ENCODE measurements at places on chromosomes 11 and 22. TPM values are rescaled to one million over a fixed set of nuclear protein-coding genes. Genes with fewer than 3 reads are reported as not detected.

Gene GRIA4
- total RNA-seq = not detected

Gene MIOX
- not detected for total RNA-seq

Gene TMEM191C
- total RNA-seq = 0.25 TPM

Gene CEND1
- not detected for total RNA-seq

Gene C11orf86
- total RNA-seq = not detected

Gene TMEM86A
- total RNA-seq = 2.0 TPM

DNA sequence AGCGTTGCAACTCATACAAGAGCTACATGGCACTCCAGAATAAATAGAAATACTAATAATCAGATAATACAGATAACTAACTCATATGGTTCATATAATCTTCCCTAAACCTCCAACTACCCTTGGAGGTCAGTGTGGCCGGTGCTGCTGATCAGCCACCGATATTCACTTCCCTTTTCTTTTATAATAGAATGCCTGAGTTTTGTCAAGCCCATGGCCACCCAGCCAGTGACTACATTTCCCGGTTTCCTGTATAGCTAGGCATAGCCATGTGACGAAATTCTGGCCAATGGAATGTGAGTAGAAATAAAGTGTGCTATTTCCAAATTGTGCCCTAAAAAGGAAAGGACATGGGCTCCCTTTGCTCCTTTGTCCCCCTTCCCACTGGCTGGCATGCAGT, 5.9 kb upstream of the CAT start:
- H3K4me1 ChIP-seq = peaks cover 20% of the 10 kb centered on the region
- H3K27me3 ChIP-seq = no peaks in the 10 kb centered on the region
- H3K36me3 ChIP-seq = no peaks in the 10 kb centered on the region

GRCh38 chr11:2537896-2538724, 93.3 kb downstream of the KCNQ1 start:
- no peak for DNase-seq
- H3K4me1 ChIP-seq = peaks cover 2% of the 10 kb centered on the region
- H3K4me3 ChIP-seq = no peak overlapping the region
- H3K27me3 ChIP-seq = no peaks in the 10 kb centered on the region
- no peak overlapping the region for H3K27ac ChIP-seq
- no peaks in the 10 kb centered on the region for H3K36me3 ChIP-seq

DNA sequence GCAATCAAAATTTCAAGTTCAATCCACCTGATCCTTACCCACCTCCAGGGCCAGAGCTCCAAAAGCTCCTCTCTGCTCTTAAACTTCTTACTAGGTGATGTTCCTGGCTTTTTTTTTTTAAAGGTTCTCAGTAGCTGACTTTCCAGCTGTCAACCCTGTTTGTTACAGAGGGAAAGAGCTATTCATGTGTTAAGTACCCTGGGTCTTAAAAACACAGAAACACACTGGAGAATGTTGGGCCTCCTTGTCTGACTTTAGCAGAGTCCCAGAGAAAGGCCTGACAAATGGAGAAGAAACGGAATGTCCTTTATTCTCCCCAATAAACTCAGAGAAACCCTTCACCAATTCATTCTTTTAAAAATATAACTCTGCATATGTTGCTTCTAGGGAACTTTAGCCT, 3.2 kb downstream of the LRRC4C start:
- no peak for DNase-seq
- no peaks in the 10 kb centered on the region for H3K27me3 ChIP-seq
- no peak overlapping the region for H3K4me3 ChIP-seq
- no peaks in the 10 kb centered on the region for H3K36me3 ChIP-seq
- no peaks in the 10 kb centered on the region for H3K4me1 ChIP-seq

- H3K36me3 ChIP-seq = no peaks in the 10 kb centered on the region
- DNase-seq = no peak
- no peaks in the 10 kb centered on the region for H3K27me3 ChIP-seq
- H3K27ac ChIP-seq = no peak overlapping the region
- no peak overlapping the region for H3K4me3 ChIP-seq
- peaks cover 10% of the 10 kb centered on the region for H3K4me1 ChIP-seq
These were observed 48.8 kb upstream of the FIBIN start for GRCh38 chr11:26944866-26945664.

- DNase-seq = no peak
- H3K36me3 ChIP-seq = peaks cover 28% of the 10 kb centered on the region
- H3K27me3 ChIP-seq = no peaks in the 10 kb centered on the region
- H3K27ac ChIP-seq = no peak overlapping the region
- H3K4me3 ChIP-seq = no peak overlapping the region
- peaks cover 12% of the 10 kb centered on the region for H3K4me1 ChIP-seq
These were observed 3.0 kb downstream of the TBRG1 start for GRCh38 chr11:124625504-124626168.

GRCh38 chr11:64356498-64357411, 2.2 kb upstream of the RPS6KA4 start:
- H3K27me3 ChIP-seq = no peaks in the 10 kb centered on the region
- no peak overlapping the region for H3K27ac ChIP-seq
- no peak overlapping the region for H3K4me3 ChIP-seq
- no peak for DNase-seq
- H3K36me3 ChIP-seq = peaks cover 8% of the 10 kb centered on the region
- peaks cover 39% of the 10 kb centered on the region for H3K4me1 ChIP-seq

DNA sequence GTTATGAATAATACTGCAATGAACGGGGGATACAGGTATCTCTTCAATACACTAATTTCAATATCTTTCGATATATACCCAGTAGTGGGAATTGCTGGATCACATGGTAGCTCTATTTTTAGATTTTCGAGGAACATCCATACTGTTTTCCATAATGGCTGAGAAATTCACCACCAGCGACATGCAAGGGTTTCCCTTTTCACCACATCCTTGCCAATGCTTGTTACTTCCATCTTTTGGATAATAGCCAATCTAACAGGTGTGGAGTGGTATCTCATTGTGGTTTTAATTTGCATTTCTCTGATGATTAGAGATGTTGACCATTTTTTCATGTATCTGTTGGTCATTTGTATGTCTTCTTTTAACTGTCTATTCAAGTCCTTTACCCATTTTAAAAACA, 5.9 kb downstream of the IL10RA start:
- no peaks in the 10 kb centered on the region for H3K4me1 ChIP-seq
- no peaks in the 10 kb centered on the region for H3K36me3 ChIP-seq
- no peaks in the 10 kb centered on the region for H3K27me3 ChIP-seq
- no peak for DNase-seq
- no peak overlapping the region for H3K4me3 ChIP-seq

- H3K27ac ChIP-seq = no peak overlapping the region
- H3K36me3 ChIP-seq = no peaks in the 10 kb centered on the region
- H3K4me1 ChIP-seq = peaks cover 11% of the 10 kb centered on the region
- H3K27me3 ChIP-seq = no peaks in the 10 kb centered on the region
- no peak for DNase-seq
These were observed 889 bp upstream of the DMC1 start for GRCh38 chr22:38570779-38571364.

DNA sequence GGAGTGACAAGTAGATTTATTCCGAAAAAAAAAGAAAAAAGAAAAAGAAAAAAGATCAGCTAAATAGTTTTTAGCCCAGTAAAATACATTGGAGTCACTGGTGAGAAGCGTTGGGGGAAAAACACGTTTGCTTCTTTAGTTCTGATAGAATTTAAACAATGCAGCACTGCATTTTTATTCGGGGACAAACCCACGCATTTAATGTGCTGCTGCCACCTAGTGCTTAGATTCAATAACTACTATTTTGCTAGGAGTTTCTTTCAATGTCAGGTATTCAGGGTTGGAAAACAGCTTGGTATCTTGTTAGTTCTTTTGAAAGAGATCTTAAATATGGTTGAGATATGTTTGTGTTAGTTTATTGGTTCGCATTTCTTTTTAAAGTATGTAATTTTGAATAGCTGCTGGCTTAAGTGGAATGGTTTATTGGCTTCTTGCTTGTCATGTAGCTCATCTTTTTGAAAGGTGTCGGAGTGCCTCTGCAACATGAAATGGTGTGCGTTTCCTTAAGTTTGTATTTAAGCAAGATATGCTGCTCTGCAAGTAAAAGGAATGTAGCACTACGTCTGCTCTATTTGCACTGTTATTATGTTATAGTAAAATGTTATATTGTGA, 41.9 kb downstream of the SVIP start:
- peaks cover 3% of the 10 kb centered on the region for H3K36me3 ChIP-seq
- no peak overlapping the region for H3K27ac ChIP-seq
- H3K4me1 ChIP-seq = no peaks in the 10 kb centered on the region
- H3K27me3 ChIP-seq = no peaks in the 10 kb centered on the region

GRCh38 chr11:387193-387793, 6.7 kb upstream of the PKP3 start:
- H3K4me1 ChIP-seq = no peaks in the 10 kb centered on the region
- no peak overlapping the region for H3K27ac ChIP-seq
- no peak overlapping the region for H3K4me3 ChIP-seq
- no peaks in the 10 kb centered on the region for H3K27me3 ChIP-seq

- no peaks in the 10 kb centered on the region for H3K4me1 ChIP-seq
- H3K36me3 ChIP-seq = no peaks in the 10 kb centered on the region
- no peak overlapping the region for H3K27ac ChIP-seq
These were observed 540 bp downstream of the MS4A14 start for GRCh38 chr11:60396799-60397198.

DNA sequence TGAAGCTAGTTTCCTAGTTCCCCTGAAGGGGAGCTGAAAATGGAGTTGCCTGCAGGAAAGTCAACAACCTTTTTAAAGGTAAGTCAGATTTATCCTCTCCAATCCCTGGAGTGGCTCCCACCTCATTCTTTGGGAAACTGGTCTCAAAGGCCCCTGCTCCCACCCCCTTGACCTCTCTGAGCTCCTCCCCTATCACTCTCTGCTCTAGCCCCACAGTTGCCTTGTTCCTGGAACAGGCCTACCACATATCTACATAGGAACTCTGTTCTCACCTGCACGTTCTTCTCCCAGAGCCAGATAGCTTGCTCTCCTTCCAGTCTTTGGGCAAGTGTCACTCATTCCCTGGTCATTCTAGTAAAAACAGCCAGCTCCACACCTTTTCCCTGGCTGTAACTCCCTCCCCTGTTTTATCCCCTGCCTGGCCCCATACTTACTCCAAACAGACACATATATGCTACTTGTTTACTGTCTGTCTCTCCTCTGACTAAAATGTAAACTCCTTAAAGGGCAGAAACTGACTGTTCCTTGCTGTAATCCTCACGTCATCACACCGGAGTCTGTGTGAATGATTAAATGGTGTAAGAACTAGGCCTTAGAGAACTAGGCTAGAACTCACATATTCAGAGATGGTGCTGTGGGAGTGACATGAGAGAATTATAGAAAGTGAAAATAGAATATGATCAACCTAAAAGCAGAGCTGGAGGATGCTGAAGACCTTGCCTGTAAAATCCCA, 53.3 kb downstream of the TCF20 start:
- H3K4me1 ChIP-seq = no peaks in the 10 kb centered on the region
- DNase-seq = no peak
- no peaks in the 10 kb centered on the region for H3K27me3 ChIP-seq
- H3K36me3 ChIP-seq = peaks cover 12% of the 10 kb centered on the region

DNA sequence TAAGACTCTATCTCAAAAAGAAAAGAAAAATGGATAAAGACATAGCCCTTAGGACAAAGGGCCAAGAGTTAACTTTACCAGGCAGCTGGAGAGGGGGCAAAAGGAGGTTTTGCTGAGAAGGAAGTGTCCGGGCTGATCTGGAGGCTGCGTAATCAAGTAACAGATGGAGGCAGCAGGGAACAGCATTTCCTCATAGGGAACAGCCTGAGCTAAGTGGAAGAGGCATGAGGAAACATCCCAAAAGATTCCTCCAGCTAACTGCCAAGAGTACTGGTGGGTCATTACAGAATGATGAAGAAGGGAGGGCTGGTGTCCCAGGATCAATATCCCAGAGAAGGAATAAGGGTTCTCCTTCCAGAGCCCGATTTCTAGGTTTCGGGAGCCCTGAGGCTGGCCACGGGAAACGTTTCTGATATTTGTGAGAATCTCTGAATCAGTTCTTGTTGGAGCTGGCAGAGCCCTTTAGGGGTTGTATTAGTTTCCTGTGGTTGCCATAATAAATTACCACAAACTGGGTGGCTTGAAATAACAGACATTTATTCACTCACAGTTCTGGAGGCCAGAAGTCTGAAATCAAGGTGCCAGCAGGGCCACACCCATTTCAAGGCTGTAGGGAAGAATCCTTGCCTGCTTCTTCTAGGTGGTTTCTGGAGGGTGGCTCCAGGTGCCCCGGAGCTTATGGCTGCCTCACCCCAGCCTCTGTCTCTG, 21.2 kb downstream of the LIF start:
- peaks cover 3% of the 10 kb centered on the region for H3K27me3 ChIP-seq
- no peak overlapping the region for H3K4me3 ChIP-seq
- no peaks in the 10 kb centered on the region for H3K4me1 ChIP-seq
- DNase-seq = no peak
- no peak overlapping the region for H3K27ac ChIP-seq

DNA sequence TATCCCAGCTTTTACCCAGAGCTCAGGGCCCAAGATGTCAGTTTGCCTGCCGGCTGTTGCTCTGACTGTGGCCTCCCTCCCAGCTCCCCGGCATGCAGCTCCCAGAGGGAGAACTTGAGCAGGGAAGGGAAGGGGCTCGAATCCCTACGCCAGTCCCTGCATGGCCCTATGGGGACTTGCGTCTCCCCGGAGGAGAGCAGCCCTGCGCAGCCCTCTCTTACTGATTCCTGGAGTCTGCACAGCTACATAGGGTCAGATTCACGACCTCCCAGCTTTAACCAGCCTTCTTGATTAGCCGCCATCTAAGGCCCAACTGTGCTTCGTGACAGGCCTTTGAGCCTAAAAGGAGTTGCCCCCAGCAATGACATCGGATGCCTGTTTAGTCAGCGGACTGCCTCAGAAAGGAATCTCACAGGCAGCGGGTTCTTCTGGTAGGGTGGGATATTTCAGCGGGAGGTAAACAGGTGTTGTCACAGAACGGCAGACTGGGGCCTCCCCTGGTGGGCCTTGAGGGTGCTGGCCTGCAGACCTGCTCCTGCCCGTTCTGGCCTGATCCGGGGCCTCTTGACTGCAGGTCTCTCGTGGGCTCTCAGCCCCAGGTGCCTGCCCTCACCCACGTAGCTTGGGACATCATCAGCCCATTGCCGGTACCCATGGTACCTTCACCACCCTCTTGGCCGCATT, 43.8 kb upstream of the KCNQ1OT1 start:
- H3K27me3 ChIP-seq = no peaks in the 10 kb centered on the region
- H3K36me3 ChIP-seq = no peaks in the 10 kb centered on the region
- no peak for DNase-seq
- no peak overlapping the region for H3K4me3 ChIP-seq
- H3K4me1 ChIP-seq = no peaks in the 10 kb centered on the region
- no peak overlapping the region for H3K27ac ChIP-seq

GRCh38 chr11:56910046-56910773, 78.5 kb upstream of the OR5AK2 start:
- H3K4me1 ChIP-seq = no peaks in the 10 kb centered on the region
- H3K27ac ChIP-seq = no peak overlapping the region
- H3K4me3 ChIP-seq = no peak overlapping the region

DNA sequence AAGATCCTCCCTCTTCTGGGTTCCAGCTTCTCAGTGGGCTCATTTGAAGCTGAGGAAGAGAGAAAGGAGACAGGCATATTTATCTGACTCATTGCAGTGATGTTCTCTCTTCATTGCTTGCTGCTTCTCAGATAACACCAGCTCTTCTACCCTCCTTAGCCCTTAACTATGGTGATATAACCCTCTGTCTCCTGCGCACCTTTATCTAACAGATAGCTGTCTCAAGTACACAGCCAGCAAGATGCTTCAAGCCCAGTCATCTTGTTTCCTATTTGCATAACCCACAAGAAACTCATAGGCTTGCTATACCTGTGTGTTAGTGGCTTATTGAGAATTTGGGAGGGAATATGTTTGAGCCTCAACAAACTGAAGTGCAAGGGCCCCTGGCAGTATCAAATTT, 12.6 kb downstream of the PRSS23 start:
- no peak overlapping the region for H3K27ac ChIP-seq
- DNase-seq = no peak
- no peaks in the 10 kb centered on the region for H3K27me3 ChIP-seq
- no peaks in the 10 kb centered on the region for H3K36me3 ChIP-seq
- no peaks in the 10 kb centered on the region for H3K4me1 ChIP-seq

- H3K27me3 ChIP-seq = no peaks in the 10 kb centered on the region
- no peak overlapping the region for H3K27ac ChIP-seq
- no peaks in the 10 kb centered on the region for H3K4me1 ChIP-seq
- no peak overlapping the region for H3K4me3 ChIP-seq
- DNase-seq = no peak
These were observed 12.4 kb upstream of the BRSK2 start for GRCh38 chr11:1377231-1377780.

Data from liver (tissue), 10 donors.